ENCODE measurements at places on chromosomes 6 and 20. TPM values are rescaled to one million over a fixed set of nuclear protein-coding genes. Genes with fewer than 3 reads are reported as not detected.

Gene TTK
- 0.49 TPM for total RNA-seq

Gene TMC2
- total RNA-seq, result not detected

Gene TPMT
- total RNA-seq, result 31.8 TPM

Gene PGC
- not detected for total RNA-seq

DNA sequence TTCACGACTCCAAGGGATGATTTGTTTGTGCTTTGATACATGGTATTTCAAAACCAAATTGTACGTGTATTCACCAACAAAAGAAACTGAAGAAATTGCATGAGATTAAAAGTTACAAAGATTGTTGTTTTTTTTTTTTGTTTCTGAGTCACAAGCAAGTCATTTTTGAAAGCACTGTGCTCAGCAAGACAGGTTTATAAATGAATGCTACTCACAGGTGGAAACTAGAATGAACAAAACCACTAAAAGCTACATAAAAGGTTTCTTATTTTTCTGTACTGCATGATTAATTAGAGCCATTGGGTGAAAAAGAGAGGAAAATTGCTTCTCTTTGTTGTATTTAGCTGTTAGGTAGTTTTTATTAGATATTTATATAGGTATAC, 90.2 kb upstream of the RIPOR2 start:
- H3K4me3 ChIP-seq, result no peak overlapping the region
- no peak overlapping the region for H3K27ac ChIP-seq
- no peaks in the 10 kb centered on the region for H3K4me1 ChIP-seq

DNA sequence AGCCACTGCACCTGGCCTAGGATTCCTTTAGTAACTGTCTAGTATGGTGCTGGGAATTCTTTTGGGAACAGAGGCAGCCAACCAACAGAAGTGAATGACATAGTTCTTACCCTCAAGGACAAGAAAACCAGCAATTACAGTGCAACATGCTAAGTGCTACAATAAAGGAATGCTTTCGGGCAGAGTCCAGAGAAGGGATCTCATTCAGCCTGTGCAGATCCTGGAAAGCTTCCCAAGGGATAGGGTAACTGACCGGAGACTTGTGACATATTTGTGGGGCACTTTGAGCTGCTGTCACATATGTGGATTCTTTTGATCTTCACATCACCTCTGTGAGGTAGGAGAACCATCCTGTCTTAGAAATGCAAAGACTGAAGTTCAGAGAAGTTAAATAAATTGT, 46.8 kb downstream of the C6orf15 start:
- no peak overlapping the region for H3K4me3 ChIP-seq
- no peak for DNase-seq
- H3K27ac ChIP-seq, result no peak overlapping the region
- H3K36me3 ChIP-seq, result no peaks in the 10 kb centered on the region

- H3K36me3 ChIP-seq, result no peaks in the 10 kb centered on the region
- no peaks in the 10 kb centered on the region for H3K4me1 ChIP-seq
- no peak for DNase-seq
- no peak overlapping the region for H3K27ac ChIP-seq
- no peaks in the 10 kb centered on the region for H3K27me3 ChIP-seq
Measured at GRCh38 chr20:16313917-16314316, 259.3 kb downstream of the KIF16B start.

DNA sequence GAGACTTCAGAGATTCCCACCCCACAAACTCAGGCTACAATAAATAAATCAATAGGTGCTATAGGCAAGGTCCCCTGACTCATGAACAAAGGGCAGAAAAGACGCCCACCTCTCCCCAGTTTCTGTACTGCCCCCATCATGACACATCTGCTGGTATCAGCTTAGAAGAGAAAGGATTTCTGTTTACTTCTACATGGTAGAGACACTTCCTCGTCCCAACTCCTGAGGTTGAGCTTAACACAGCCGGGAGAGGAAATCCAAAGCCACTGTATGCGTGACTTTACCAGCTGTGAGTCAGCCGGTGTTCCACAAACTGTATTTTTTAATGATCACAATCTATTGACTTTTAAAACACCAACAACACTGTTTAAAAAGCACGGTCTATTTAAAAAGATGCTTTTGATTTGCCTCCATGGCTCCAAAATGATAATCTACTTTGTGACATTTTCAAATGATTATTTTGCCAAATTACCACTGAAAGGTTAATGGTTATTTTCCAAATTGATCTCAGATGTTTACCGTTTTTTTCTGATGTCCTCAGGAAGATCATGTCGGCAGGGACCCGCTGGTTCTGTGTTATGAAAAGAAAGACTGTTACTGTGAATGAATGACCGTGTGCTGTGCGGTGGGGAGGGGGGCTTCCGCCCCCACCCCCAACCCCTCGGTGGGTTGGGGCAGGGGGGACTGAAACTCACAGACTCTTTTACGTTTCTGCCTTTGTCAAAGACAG, 72.5 kb downstream of the ATP9A start:
- H3K27me3 ChIP-seq, result no peaks in the 10 kb centered on the region
- no peak overlapping the region for H3K4me3 ChIP-seq
- no peak overlapping the region for H3K27ac ChIP-seq
- H3K4me1 ChIP-seq, result no peaks in the 10 kb centered on the region

- H3K36me3 ChIP-seq, result no peaks in the 10 kb centered on the region
- DNase-seq, result no peak
- no peaks in the 10 kb centered on the region for H3K4me1 ChIP-seq
Measured at GRCh38 chr6:93017626-93018025, 401.7 kb downstream of the EPHA7 start.

- no peak overlapping the region for H3K27ac ChIP-seq
- H3K27me3 ChIP-seq, result peaks cover 13% of the 10 kb centered on the region
- no peaks in the 10 kb centered on the region for H3K36me3 ChIP-seq
- no peak overlapping the region for H3K4me3 ChIP-seq
- no peak for DNase-seq
Measured at GRCh38 chr6:150026976-150027805, 1.9 kb upstream of the RAET1L start.

DNA sequence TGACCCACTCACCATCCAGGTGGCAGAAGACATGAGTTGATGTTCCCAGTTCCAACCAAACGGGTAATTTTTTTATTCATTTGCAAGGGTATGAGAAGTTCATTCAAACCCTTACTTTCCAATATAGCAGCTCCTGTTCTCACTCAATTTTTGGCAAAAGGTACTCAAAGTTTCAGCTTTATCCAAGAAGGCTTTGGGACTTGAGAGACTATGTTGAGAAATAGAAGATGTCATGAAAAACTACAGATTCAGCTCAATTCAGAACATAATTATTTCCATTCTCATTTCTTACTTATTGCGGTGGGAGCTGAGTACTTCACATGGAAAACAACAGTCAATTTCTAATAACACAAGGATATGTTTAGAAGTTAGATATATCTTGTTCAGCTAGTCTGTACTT, 162.3 kb downstream of the FNDC1 start:
- H3K36me3 ChIP-seq, result no peaks in the 10 kb centered on the region
- H3K27me3 ChIP-seq, result no peaks in the 10 kb centered on the region
- H3K4me1 ChIP-seq, result no peaks in the 10 kb centered on the region
- no peak for DNase-seq
- no peak overlapping the region for H3K27ac ChIP-seq

GRCh38 chr6:42276034-42276890, 58.6 kb upstream of the MRPS10 start:
- no peaks in the 10 kb centered on the region for H3K4me1 ChIP-seq
- DNase-seq, result no peak
- H3K27me3 ChIP-seq, result no peaks in the 10 kb centered on the region
- no peak overlapping the region for H3K27ac ChIP-seq

GRCh38 chr6:13429406-13429753, 58.0 kb downstream of the GFOD1 start:
- no peaks in the 10 kb centered on the region for H3K27me3 ChIP-seq
- no peak overlapping the region for H3K4me3 ChIP-seq
- no peak overlapping the region for H3K27ac ChIP-seq
- no peaks in the 10 kb centered on the region for H3K36me3 ChIP-seq

GRCh38 chr20:58623579-58624473, 27.3 kb upstream of the STX16 start:
- DNase-seq, result no peak
- no peak overlapping the region for H3K27ac ChIP-seq
- no peak overlapping the region for H3K4me3 ChIP-seq
- H3K27me3 ChIP-seq, result no peaks in the 10 kb centered on the region
- no peaks in the 10 kb centered on the region for H3K4me1 ChIP-seq

DNA sequence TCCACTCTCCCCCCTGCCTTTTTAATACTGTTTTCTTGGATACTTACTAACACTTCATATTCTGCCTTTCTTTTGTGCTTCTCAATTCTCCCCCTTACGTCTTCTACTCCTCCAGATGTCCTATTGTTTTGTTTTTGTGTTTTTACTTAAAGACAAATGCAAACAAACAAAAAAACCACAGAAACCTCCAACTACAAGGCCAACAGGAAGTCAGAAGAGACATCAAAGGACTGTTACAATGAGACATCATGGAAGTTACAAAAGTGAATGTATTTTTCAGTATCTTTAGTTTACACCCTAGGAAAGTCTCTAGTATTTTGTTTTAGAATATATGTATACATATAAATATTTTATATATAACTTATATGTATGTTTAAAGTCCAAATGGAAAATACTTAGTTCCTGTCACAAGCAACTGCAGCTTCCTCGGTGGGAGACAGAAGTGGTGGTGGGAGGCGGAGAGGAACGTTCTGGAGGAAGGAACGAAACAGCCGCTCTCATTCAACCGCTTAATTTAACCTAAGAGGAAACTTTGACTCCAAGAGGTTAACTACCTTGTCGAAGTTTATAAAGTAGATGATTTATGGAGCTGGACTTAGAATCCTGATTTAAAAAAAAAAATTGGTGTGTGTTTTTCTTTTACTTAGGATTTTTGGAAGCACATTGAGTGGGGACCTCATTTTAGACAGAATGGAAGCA, 168.9 kb upstream of the PDE10A start:
- H3K4me1 ChIP-seq, result no peaks in the 10 kb centered on the region
- DNase-seq, result no peak
- no peak overlapping the region for H3K27ac ChIP-seq
- no peak overlapping the region for H3K4me3 ChIP-seq
- no peaks in the 10 kb centered on the region for H3K27me3 ChIP-seq

DNA sequence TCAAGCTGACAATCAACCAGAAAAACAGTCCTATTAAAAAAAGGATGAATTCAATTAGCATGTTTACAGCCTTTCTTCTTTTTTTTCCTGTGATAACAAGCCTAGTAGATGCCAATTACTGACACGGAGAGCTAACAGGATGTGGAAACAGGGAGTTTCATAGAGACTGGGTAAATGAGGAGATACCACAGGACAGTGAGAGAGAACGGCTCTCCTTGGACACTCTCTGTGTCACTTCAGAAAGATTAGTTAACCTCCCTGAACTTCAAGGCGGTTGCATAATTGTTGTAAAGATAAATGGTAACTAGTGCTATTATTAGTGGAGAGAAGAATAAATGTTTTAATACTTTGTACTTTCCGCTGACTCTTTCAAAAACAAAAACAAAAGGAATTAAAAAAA, 14.8 kb downstream of the SLC17A5 start:
- no peaks in the 10 kb centered on the region for H3K36me3 ChIP-seq
- no peaks in the 10 kb centered on the region for H3K4me1 ChIP-seq
- H3K27ac ChIP-seq, result no peak overlapping the region
- H3K27me3 ChIP-seq, result no peaks in the 10 kb centered on the region

GRCh38 chr20:17109307-17109706, 117.5 kb upstream of the PCSK2 start:
- no peak for DNase-seq
- no peaks in the 10 kb centered on the region for H3K4me1 ChIP-seq
- no peaks in the 10 kb centered on the region for H3K36me3 ChIP-seq
- no peak overlapping the region for H3K27ac ChIP-seq
- H3K4me3 ChIP-seq, result no peak overlapping the region
